ENCODE measurements at places on chromosomes 6 and 20.
A peak's percentile ranks its signal among the peaks of the same experiment; 100 is the strongest.

- DNase-seq: no peak
These were observed 40.0 kb downstream of the NOL4L start for GRCh38 chr20:32544893-32545840.

GRCh38 chr6:144098993-144099392 is 3.6 kb upstream of the SF3B5 start:
- DNase-seq: no peak

DNA sequence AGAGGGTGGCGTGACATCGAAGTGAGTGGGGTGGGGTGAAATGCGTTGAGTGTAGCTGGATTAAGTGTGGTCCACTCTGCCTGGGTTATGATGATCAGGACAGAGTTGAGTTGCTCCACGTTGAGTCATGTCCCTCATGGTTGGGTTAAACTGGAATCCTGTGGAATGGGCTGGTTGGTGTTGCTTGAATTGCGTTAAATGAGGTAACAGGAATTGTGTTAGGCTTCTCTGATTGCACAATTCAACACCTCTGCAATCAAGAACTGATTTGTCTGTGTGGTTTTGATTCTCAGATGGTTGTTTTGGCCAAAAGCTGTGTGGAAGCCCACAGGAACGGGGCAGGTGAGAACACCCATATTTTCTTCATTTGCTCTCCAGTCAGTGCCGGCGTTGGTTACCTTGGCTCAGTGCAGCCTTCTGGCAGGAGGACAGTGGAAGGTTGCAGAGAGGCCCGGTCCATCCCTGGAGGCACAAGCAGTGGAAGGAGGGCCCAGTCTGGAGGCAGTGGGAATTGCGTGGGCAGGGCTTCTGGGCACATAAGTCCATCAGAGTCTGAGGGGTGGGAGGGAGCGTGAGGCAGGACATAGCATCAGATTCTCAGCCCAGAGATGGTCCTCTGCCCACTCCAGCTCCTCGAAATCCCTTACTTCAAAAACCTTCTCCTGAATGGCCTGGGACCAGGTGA is 11.6 kb downstream of the NOTCH4 start:
- no peak for DNase-seq

DNA sequence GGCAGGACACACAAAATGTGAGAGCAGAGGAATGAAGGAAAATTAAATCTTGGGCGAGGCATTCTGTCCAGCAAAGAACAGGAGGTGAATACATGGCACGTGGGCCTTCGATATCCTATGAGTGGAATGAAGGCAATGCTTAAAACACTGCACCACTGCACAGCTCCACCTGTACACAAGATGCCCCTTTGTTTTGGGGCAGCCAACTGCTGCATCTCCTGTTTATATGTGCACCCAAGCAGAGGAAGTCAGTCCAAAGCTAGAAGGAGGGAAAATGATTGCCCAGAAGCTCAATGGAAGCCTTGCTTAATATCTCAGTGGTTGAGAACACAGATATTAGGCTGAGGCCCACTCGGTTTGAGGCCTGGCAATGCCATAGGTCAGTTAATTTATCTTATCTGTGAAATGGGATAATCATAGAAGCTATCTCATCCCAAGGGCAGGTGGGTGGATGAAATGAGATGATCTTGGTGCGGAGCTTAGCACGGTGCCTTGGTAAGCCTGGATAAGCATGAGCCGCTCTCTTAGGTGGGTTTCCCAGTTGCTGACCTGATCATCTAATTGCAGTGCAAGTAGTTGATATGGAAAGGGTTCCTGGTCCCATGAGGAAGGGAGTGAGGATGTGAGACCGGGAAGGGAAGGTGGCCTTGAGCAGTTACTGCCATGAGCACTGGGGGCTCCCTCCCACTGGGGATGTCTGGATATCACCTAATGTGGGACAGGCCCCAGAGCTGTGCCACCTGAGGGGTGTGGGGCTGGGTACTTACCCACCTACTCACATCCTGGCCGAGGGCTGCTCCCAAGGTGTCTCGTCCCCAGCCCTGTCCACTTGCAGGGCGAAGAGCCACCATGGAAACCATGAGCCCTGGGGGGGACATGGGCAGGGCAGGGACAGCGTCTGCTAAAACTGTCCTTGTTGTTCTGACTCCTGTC is 9.9 kb downstream of the BANF2 start:
- no peak for DNase-seq

- no peak for DNase-seq
These were observed 179.7 kb downstream of the BCAS1 start for GRCh38 chr20:53890443-53891305.

- no peak for DNase-seq
These were observed 637 bp downstream of the ARID1B start for GRCh38 chr6:156777577-156778453.

DNA sequence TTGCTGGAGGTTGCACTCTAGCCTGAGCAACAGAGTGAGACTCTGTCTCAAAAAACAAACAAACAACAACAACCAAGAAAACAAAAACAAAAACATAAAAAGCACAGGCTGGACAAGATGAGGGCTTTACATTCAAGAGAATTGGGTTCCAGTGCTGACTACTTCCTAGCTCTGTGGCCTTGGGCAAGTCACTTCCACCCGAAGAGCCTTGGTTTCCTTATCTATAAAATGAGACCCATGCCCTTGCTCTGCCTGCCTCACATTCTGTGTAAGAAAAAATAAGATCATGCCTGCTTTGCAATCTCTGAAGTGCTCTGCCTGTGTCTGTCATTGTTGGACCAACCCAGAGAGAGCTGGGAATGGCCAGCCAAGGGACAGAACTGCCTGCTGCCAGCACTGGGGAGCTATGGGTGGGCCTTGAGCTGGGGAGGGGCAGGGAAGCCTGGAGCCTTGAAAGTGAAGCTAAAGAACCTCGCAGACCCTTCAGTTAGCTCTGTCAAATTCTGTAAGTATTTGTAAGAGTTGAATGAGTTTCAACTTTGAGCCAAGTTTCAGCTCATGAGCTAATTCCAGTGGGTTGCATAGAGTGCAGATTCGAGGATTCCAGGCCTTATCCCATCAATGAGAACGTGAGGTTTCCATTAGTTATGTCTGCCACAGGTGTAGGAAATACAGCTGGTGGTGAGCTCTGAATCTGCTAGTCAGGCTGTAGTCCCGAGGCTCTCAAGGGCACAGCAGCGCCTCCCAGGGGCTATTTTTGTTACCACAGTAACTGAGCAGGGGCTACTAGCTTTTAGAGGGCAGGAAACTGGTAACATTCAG is 93.2 kb downstream of the DLGAP4 start:
- peak; percentile 48 for DNase-seq

DNA sequence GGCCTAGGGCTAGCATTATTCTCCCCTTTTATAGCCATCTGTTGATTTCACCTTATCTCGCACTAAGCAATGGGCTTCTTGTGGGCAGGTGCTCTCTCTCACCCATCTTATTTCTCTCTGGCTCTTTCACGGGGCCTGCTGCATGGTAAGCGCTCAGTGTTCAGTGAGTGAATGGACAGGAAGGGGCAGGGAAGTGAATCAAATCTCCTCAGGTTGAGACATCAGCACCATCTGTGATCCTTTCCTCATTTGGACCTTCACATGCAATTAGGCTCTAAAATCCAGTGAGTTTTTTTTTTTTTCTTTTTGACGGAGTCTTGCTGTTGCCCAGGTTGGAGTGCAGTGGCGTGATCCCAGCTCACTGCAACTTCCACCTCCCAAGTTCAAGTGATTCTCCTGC is 76.5 kb upstream of the EZR start:
- no peak for DNase-seq

GRCh38 chr20:48631114-48632016 is 196.4 kb downstream of the PREX1 start:
- no peak for DNase-seq

DNA sequence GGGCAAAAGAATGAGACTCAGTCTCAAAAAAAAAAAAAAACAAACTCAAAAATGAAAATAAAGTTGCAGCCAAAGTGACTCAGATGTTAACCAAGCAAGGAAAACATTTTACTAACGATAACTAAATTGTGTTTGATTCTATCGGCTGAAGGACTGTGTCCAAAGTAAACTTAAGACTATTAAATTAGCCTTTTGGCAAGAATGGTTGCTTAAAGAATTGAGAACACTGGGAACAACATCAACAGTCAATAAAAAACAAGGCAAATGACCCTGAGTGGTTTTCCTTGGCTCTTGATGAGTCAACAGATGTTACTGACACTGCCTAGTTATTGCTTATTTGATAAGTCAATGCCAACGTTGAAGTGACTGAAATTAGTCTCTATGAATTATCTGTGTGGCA is 36.7 kb downstream of the POU3F2 start:
- peak; percentile 36 for DNase-seq

Data from NCI-H460 (cell line).